NCI-H1092 (cell line): ENCODE measurements at places on chromosomes 5 and 9.

- DNase-seq = no peak
These were observed 309.4 kb downstream of the KDM4C start for GRCh38 chr9:7067169-7067568.

DNA sequence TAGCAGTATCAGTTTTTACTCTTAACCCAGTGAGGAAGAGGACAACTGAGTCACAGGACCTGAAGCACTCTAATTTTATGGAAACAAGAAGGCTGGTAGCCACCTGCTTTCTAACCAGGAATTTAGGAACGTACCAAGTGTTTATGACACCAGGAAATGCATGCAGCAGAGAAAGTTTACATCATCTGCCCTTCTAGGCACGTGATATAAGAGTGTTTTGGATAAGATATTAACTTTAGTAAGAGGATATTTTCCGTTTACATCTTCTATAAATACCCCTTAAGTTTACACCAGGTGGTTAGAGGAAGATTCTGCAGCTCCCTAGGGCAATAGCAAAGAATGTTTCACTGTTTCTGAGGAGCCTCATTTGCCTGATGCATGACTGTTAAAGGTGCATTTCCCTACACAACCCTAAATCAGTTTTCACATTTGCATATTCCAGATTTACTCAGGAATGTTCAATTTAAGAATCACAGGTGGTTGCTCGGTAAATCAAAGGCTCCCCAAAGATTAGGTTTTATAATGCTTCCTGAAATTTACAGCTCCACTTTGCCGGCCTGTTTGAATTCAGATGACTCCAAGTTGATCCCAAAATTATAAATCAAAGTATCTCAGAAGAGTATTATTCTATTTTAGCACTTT lies 1.8 kb downstream of the TSC1 start:
- DNase-seq = no peak

- DNase-seq = no peak
These were observed 226.6 kb upstream of the TBCA start for GRCh38 chr5:78002690-78003089.

DNA sequence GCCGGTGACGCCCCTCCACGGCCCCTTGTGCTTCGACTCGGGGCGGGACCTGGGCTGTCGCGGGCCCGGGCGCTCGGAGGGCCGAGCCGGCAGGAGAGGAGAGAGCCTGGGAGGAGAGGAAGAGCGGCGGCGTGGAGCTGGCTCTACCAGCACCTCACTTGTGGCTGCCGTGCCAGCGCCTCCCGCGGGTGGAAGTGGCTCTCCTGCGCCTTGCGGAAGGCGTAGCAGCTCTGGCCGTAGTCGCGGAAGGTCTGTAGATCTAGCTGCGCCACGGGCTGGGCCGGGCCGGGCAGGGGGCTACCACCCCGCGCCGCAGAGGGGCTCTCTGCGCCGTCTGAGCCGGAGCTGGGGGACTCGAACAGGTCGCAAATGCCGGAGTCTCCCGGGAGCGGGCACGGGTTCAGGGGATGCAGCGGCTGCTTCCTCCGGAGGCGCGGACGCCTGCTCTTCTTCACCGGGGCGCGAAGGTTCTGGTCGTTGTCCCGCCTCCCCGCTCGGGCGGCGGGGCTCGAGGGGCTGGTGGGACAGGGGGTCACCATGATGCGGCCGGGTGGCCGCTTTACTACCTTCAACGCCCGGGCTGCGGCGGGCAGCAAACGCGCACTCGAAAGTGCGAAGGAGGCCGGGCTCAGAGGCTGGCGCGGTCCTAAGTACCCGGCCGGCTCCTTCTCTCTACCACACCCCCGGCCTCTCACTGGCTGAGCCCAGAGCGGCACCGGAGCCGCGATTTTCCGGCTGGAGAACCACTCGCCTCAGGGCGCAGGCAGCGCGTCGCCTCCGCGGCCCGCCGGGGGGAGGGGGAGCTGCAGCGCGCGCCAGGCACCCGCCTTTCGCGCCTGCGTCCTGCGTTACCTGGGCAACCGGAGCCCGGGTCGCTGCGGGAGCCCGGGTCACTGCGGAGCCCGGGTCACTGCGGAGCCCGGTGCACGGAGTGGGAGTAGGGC lies at the start of gene CCNO:
Gene CCNO, minus strand, starts transcription at position 624 of the 944 bp plus-strand sequence. Its CDS starts 85 bp downstream, at position 539.
- DNase-seq = peak; percentile 50

- no peak for DNase-seq
These were observed 47.2 kb upstream of the OR13F1 start for GRCh38 chr9:104456831-104457230.

DNA sequence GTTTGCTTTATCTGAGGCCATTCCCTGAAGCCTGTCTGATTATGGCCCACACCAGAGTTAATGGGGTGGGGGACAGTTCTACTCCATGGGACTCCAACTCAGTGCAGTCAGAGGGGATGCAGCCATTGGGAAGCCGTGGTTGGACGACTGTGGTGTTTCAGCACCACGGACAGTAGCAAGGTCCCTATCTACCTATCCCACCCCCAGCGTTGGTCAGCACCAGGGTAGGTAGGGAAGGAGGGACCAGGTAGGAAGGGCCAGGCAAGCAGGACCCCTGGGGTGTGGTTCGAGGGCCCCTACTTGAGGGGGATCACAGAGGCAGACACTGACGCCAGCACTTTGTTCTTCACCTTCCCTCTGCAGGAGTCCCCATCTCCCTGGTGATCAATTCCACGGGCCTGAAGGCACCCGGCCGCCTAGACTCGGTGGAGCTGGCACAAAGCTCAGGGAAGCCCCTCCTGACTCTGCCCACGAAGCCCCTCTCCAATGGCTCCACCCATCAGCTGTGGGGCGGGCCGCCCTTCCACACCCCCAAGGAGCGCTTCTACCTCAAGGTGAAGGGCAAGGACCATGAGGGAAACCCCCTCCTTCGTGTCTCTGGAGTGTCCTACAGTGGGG lies 33.2 kb downstream of the HMCN2 start:
- DNase-seq = no peak

GRCh38 chr9:104608336-104608735 lies 2.9 kb upstream of the OR13C2 start:
- DNase-seq = no peak

- no peak for DNase-seq
These were observed 104.7 kb upstream of the GABRP start for GRCh38 chr5:170678811-170679210.

GRCh38 chr9:37198039-37198729 lies 77.8 kb downstream of the ZCCHC7 start:
- DNase-seq = no peak

DNA sequence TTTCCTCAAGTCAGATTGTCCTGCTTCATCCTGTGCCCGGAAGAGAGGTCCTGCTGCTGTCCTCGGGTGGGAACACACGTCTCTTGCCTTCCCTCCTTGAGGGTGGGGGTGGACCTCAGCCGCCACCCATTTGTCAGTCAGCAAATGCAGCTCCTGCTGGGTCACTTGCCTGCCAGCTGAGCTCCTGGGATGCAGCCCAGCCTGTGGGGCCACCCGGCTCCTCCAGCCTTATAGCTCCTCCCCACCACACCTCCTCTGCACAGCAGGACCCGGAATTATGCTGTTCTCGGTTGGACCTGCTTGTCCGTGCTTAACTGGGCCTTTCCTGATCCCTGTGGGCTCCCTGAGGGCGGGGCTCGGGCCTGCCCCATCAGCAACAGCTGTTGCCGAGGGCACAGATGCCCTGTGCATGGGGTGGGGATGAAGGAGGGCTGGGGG lies 52.7 kb downstream of the RXRA start:
- no peak for DNase-seq

DNA sequence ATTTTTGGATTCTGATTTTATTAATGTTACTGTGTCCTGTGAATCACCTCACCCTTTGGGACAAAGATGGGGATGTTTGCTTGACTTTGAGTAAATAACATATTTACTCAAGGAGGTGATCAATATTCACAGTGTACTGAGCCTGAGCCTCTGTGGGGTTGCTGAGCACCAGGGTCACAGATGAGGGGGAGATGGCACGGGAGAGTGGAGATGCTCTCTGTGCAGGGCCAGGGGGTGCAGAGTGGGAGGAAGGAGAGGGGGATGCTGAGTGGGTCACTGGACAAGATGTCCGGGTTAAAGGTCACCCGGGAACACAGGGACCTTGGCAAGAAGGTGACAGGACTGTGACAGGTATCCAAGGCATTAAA lies 4.0 kb downstream of the SQSTM1 start:
- DNase-seq = no peak

DNA sequence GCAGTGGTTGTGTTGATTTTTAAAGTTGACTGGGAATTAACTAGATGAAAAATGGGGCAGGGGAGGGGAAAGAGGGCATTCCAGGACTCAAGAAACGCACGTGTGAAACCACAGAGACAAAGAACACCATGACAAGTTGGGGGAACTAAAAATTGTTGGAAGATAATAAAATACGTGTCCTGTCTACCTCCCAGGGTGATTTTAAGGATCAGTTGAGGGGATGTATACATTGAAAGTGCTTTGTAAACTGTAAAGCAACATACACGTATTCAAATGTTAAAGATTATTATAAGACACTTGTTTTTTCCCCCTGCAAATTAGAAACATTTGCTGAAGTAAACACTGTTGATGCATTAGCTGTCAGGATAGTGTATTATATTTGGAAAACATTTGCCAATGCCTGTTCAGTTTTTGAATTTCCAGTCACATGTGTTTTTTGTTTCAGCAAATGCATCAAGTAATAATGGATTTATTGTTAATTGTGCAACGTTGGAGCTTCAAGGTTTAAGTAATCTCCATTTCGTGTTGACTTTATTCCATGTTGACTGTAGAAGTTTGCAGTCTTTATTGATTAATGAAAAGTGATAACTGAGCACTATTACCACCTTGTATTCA lies 412.7 kb downstream of the ACTL7B start:
- no peak for DNase-seq

- no peak for DNase-seq
These were observed 64.0 kb upstream of the PTGER4 start for GRCh38 chr5:40615586-40616170.
